Activated T-helper 9 cell treated with anti-CD3 and anti-CD28 coated beads, Interleukin-2, amount 50 U/mL, for 16 hours (primary cell): ENCODE measurements at places on chromosomes 16 and 17.

- DNase-seq, result peak; percentile 64
Observed at GRCh38 chr17:58329035-58329809, 627 bp upstream of the TSPOAP1 start.

GRCh38 chr16:67100569-67101310 lies 9.0 kb upstream of the PHAF1 start:
- DNase-seq, result no peak

DNA sequence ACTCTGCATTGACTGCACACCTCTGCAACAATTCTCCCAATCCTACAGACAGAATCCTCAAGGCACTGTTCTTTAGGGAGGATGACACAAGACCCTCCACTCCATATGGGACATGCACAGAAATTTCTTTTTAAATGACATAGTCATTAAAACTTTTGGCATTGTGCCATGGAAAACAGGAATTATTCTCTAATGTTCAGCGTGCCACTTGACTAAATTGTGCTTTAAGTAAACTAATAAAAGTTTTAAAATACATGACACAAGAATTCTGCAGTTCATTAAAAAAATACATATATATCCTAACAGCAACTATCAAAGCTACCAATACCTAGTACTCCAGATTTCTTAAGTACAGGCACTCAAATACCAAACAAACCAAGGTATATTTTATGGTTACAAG lies 16.0 kb downstream of the CEP112 start:
- DNase-seq, result no peak

- DNase-seq, result no peak
Observed at GRCh38 chr16:50059669-50060068, 6.1 kb upstream of the HEATR3 start.

GRCh38 chr17:81254955-81255717 lies 16.0 kb downstream of the NDUFAF8 start:
- DNase-seq, result no peak

DNA sequence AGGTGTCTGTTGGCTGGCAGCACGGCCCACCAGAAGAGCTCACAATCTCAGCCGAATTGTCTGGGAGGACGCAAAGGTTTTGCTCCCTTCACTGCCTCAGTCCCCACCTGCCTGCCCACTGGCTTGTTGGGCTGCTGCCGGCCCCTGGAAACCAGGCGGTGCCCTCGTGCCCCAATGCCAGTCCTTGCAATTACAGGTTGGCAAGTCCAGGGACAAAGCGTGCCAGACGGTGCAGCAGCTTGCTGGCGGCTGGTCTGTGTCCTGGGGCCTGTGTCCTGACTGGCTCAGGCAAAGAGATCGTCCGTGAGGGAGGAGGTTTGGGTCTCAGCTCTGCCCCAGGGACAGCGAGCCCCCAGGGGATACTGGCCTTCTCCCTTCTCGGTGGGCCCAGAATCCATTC lies 24.6 kb upstream of the SPNS2 start:
- no peak for DNase-seq

DNA sequence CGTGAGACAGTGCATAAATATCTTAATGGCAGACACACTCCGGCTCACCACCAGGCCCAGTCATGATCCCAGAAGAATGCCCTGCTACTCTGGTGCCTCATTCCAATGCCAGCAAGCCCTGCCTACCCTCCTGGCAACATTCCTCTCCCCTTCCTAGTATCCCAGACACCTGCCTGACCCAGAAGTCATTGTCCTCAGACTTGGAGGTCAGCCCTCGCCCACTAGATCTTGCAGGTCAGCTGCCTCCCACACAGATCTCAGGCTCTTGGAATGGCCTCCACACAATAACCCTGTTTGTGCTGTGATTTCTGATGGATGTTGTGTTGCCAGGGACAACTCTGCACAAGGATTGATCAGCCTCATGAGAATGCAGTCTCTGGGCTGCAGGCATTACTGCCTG lies 1.8 kb upstream of the TEX2 start:
- no peak for DNase-seq

DNA sequence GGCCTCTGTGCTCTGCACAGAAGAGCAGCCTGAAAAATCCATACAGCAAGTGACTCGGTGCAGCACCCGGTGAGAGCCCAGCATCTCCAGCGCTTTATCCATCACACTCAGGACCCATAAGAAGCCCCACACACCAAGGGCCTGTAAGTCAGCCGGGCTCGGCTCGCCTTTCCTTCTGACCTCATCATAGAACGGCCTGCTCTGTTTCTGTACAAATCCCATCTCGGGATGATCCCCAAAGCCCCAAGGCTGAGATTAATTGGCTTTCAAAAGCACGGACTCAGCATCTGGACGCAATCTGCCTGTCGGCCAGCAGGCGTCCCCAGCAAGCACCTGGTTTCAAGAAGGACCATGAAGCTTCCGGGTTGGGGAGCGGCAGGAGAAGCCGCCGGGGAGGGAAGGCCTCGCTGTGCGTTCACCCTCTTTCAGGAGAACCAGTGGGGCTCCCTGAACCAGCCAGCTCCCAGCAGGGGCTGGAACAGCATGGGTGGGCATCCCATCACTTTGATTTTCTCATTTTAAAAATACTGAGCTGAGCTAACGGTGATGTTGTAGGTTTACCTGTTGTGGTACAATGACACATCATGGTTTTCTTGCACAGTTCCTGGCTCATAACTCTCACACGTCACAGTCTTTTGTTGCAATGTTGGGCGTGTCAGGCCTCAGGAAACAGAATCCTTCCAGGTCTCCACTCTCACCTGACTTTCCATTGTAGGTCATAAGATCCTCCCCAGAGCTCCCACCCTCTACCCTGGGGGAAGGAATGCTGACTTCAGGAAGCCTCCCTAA lies 6.7 kb downstream of the CCDC57 start:
- peak; percentile 66 for DNase-seq

- no peak for DNase-seq
Observed at GRCh38 chr16:79640513-79641360, 40.2 kb upstream of the MAF start.

DNA sequence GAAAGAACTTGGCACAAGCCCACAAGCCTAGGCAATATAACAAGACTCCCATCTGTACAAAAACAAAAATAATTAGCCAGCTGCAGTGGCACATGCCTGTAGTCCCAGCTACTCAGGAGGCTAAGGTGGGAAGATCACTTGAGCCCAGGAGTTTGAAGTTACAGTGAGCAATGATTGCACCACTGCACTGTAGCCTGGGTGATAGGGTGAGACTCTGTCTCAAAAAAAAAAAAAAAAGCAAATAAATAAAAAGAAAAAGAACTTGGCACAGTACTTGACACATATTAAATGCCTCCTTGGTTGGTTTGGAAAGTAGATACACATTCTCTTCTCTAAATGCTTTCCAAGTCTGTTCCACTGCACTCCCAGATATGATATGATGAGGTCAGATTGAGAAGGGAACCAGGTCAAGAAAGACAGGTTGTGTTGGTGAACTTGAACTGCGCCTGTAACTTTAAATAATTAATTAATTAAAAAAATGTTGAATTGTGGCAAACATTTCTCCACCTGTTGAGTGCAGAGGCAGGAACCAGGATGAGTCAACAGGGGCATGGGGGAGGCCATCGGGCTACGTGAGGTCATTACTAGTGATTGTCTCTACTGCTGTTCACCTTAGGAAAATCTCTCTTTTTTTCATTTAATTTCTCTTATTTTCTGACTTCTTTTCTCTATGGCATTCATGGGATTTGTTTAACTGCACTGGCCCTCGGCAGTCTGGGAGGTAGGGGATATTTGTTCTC lies 25.9 kb upstream of the EFCAB13 start:
- DNase-seq, result no peak

- DNase-seq, result no peak
Observed at GRCh38 chr16:14524979-14525378, 105.1 kb downstream of the PARN start.

DNA sequence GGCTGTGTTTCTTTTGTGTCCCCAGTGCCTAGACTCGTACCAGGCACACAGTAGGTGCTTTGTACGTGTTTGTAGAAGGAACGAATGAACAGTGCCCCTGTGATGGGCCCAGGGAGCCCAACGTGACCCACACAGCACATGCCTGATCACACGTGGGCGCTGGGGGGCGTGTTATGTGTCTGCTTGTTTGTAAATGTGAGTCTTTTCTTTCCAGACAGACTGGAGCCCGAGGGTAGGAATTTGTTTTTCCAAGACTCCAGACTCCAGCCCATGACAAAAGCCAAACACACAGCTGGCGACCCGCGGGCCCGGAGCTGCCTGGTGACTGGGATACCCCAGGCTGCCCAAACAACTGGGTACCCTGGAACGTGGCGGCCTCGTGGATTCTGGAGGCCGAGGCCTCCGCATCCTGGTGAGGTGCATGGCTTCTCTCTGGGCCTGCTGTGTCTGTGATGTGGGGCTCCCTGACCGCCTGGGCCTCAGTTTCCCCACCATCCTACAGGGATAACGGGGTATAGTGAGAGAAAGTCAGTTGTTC lies 14.9 kb upstream of the CBFA2T3 start:
- DNase-seq, result no peak

DNA sequence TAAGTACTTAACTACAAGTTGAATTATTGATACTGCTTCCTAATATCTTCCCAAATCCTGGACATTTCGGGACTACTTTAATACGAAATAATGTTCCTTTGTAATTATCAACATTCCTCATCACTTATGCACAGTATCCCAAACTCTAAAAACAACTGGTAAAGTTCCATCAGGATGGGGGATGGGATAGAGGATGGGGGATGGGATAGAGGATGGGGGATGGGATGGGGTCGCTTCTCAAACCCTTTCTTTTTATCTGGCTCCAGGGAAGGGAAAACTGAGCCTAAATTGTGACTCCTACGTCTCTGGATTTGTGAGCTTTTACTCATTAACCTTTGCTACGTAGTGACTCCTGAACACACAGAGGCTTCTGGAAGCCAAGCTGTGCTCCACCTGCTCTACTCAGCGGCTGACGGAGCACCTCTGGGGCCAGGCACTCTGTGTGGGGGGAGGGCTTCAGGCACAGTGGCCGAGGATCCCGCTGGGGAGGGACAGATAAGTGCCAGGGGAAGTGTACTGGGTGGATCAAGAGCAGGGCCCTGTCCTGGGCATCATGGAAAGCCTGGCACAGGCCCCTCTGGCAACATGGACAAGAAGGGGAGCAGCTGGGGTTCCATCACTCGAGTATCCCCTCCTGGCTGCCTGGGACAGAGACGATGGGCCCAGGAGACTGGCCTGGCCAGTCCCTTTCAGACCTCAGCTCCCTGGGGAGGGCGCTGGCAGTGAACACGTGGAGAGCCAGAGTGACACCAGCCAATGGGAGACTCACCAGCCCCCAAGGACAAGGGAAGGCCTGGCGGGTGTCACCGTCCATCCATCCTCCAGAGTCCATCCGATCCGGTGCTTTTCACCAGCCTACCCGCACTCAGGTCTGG lies 56.2 kb downstream of the PGS1 start:
- no peak for DNase-seq

GRCh38 chr17:76791053-76791980 lies 53.4 kb downstream of the MFSD11 start:
- peak; percentile 8 for DNase-seq

DNA sequence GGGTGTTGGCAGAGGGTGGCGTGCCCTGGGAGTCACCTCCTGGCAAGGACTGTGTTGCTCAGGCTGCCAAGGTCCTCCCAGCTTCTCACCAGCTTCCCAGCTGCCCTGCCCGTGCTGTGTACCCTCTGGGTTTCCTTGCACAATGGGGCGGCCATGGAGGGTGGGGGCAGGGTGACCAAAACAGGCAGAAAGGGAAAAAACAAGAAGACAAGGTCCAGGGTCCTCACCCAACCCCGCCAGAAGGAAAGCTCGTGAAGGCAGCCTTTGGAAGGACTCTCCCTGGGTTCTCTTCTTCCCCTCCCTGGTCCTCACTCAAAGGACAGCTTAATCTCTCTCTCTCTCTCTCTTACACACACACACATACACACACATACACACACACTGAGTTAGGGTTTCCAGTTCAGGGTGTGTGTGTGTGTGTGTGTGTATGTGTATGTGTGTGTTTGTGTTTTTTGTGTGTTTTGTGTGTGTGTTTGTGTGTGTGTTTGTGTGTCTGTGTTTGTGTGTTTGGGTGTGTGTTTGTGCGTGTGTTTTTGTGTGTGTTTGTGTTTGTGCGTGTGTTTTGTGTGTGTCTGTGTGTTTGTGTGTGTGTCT lies 2.0 kb downstream of the SLC13A5 start:
- DNase-seq, result no peak

DNA sequence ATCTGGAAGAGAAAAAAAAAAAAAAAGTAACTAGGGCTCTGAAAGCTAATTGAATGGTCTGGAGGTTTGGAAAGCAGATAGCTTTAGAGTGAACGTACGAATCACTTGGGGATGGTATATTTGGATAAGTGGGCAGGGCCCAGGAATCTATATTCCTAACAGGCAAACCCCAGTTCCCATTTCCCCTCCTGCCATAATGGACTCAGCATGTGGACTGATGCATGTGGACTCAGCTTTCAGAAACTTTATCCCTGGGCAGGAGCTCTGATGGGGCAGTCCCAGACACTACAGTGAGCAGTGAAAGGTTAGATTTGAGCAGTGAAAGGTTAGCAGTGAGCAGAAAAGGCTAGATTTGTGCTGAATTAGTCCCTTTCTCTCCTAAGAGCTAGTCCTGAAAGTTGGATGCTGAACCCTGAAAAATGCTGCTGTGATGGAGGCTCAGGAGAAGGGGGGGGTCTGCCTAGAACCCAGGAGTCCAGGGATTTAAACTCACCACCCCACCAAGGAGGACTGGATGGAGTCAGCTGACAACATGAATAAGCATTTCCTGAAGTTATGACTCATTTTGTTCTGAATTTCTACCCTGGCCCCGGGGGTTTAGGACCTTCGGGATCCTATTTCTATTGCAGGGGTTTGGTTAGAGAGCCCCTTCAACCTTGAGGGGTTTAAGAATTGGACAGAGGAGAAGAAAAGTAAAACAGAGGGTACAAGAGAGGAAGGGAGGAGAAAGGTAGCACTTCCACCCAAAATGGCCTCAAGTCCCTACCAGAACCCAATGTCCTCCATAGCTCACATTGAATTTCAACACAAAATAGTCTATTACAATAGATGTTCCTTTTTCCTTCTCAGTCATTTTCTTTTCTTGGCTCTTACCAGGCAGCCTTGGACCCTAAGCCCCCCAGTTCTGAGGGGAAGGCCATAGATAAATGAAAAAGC lies 10.3 kb upstream of the FZD2 start:
- DNase-seq, result no peak
